ENCODE measurements at places on chromosomes 1 and 21.

DNA sequence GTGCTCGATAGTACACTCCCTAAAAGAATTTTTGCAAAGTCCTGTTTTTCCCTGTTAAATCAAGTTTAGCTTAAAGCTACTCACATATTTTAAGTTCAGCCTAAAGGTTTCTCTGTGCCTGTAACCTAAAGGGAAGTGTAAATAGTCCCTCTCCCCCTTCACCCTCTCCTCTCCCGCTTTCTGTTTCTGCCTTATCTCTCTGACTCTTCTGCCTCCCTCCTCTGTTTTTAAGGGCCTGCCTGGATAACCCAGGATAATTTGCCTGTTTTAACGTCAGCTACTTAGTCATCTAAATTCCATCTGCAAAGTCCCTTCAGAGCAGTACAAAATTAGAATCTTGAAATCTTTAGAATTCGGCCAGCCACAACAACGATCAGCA, 92.6 kb downstream of the NID1 start:
- DNase-seq: no peak

- DNase-seq: no peak
Measured at GRCh38 chr1:65066419-65066765, 81.6 kb upstream of the AK4 start.

DNA sequence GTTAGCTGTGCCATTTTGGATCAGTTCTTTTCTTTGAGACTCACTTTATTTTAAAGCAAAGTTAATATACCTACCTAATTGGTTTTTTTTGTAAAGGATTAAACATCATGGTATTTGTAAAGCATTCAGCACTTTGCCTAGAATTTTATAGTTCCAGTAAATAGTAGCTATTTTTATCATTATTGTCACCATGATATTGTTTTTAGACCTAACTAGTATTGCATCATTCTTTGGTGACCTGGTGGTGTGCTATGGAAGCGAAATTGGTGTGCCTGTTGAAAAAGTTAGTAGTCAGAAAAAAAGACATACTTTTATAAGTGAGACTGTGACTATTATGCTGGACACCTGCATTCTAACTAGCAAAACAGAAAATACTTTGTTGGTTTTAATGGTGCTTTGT, 81.0 kb downstream of the NFIA start:
- no peak for DNase-seq

DNA sequence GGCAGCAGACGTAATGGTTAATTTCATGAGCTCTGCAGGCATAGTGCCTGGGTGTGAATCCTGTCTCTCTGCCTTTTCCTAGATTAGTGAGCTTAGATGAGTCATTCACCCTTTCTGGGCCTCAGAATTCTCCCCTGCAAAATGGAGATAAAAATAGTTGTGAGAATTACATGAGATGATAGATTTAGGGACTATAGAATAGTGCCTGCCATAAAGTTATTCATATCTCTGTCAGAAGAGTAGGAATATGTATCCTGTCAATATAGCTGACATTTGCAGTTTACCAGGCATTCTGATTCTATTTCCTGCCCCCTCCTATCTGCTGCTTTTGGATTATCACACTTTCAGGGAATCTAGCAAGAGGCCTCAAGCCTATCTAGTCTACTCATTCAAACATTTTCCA, 112.0 kb downstream of the PDE4B start:
- no peak for DNase-seq

- no peak for DNase-seq
Measured at GRCh38 chr1:192235127-192235526, 76.9 kb downstream of the RGS18 start.

GRCh38 chr1:12039164-12039525, 19.8 kb downstream of the MIIP start:
- DNase-seq: no peak

DNA sequence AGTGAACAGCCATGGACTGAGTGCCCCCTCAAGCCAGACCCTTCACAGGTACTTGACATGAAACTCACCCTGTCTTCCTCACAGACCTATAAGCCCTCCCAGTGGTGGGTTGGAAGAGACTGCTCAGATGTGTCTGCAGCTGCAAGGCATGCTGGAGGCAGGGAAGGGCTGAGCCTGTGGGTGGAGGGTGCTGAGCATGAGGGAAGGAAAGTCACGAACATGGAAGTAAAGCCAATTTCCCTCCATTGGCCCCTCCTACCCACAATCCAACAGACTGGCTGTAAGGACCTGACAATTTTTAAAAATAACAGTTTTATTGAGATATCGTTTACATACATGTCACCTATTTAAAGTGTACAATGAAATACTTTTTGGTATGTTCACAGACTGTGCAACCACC, 44.1 kb downstream of the RCSD1 start:
- no peak for DNase-seq

DNA sequence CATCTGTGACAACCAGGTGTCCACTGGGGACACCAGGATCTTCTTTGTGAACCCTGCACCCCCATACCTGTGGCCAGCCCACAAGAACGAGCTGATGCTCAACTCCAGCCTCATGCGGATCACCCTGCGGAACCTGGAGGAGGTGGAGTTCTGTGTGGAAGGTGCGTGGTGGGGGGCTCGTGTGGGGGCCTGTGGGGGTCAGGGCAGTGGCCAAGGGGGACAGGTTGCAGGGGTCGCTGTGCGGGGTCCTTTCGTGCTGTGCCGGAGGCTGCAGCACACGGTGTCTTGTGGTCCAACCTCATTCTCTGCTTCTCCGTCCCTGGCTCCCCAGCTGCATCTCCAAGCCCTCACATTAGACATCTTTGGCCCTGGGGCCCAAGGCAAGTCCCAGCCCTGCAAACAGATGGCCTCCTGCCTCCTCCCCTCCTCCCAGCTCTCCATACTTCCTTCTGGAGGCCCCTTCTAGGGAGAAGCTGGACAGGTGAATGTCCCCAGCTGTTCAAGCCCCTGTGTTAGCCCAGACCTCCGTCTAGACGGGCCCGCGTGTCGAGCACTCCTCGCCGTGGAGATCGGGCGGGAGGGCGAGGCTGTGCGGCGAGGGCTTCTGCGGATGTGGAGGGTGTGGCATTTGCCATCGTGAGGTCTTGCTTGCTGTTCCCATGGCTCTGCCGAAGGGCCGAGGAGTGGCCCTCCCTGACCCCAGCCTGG, 2.5 kb downstream of the AGRN start:
- no peak for DNase-seq

GRCh38 chr1:198687429-198687828, 48.6 kb downstream of the PTPRC start:
- DNase-seq: no peak

GRCh38 chr1:156437037-156437867, 63.3 kb downstream of the MEF2D start:
- DNase-seq: no peak

All from stimulated activated CD8-positive, alpha-beta memory T cell treated with anti-CD3 and anti-CD28 coated beads, Interleukin-2, amount 100 ng/mL, for 1 hour (primary cell).